Epithelial cell of proximal tubule (primary cell): ENCODE measurements at places on chromosomes 2 and 18. TPM values are rescaled to one million over a fixed set of nuclear protein-coding genes. Genes with fewer than 3 reads are reported as not detected.

GRCh38 chr2:240568678-240569522 is 616 bp downstream of the RNPEPL1 start:
- no peak for DNase-seq

ZNF804A gene
- not detected in 2 replicates for total RNA-seq

DNA sequence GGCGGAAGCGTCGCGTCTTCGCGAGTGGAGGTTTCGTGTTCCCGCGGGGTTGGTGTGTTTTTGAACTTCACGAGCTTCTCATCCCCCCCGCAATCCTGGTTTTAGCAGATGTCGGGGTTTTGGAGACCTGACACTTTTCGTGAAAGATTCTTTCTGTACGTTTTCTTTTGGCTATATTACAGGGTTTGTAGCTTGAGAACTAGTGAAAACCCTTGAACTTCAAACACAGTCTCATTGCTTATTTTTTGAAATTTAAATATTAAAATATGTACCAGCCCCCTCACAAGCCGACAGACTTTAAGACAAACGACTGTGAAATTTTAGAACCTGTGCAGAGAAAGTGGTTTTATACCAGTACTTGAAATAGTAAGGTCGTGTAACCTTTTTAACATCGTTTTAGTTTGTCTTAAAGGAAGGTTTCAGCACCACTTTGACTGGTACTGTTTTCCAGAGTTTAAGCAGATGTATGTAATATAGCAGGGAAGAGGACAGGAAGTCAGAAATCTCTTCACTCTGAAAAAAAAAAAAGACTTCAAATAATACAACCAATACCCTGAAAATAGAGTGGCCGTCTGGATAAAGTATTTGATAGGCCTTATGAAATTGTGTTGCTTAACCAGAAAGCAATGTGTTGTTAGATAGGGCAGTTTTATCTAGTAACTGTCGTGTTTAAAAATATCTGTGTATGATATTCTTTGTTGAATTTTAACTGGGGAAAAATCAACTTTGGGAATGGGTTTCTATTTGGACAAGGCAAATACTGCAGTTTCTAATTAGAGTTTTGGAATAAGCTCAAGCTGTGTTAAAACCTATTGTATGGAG is 1.4 kb downstream of the SPATS2L start:
- DNase-seq: no peak

DNA sequence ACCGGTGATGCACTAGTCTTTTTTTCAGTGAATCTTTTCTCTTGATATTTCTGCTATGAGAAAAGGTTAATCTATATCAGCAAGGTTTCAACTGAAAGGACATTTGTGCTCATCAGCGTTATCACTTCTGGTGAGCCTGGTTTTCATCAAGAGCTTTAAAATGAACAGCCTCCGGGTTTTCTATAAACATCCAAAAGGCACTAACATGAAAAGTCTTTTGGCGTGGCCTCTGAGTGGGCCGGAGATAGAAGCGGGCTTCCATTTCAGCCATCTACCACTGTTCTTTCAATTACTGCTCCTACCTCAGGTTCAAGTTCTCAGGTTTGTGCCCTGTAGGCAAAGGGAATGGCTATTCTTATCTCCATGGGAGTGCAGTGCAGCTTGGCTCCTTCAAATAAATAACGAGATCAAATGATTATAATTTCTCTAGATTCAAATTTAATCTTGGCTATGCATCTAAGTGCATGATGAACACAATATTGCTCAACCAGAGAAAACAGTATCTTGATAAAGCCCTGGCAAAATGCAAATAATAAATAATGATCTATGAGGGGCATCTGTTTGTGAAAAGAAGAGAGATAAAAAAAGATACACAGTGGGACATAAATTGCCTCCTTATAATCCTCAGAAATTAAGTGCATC is 314.8 kb downstream of the CDH2 start:
- no peak for DNase-seq
